ENCODE measurements at places on chromosomes 3 and 15.

- DNase-seq: no peak
These were observed 22.5 kb upstream of the ROPN1 start for GRCh38 chr3:124014366-124014942.

- peak; percentile 20 for DNase-seq
These were observed 727 bp downstream of the RAP2B start for GRCh38 chr3:153162513-153163392.

DNA sequence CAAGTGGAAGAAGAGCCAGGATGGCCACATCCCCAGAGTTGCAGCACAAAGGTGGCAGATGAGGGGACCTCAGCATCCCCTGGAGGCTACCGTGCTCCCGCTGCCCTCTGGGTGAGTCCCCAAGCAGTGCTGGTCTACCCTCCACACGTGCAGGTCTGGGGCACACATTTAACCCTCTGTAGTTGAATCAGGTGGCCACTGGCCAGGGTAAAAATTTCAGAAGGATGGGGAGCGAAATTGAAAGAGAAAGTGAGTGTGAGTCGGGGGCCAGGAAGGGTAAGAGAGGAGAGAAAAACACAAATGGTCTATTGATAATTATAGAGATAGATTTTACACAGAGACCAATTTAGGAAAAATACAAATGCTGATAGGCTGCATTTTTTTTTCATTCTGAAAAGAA lies 139.5 kb upstream of the EIF1B start:
- no peak for DNase-seq

- DNase-seq: no peak
These were observed 31.1 kb upstream of the CCDC174 start for GRCh38 chr3:14620512-14620911.

DNA sequence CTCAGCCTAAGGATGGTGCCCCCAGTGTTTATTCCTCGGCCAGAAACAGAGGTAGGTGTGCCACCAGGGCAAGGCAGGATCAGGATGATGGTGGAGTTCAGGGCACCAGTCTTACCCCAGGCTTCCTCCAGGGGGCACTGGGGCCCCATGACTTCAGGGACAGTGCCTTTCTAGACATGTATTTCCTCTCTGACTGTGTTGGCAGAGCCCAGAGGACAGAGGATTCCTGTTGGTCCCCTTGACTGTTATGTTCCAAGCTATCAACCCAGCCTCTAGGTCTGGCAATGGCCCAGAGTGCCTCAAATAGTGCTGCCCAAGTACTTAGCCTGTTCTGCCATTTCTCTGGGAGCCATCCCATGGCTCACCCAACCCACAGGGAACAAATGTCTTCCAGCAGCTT lies 2.8 kb downstream of the HEMK1 start:
- peak; percentile 64 for DNase-seq

GRCh38 chr3:101850246-101851051 lies 1.1 kb downstream of the NFKBIZ start:
- peak; percentile 22 for DNase-seq

- no peak for DNase-seq
These were observed 1.8 kb upstream of the CEP97 start for GRCh38 chr3:101722394-101723173.
